ENCODE measurements at places on chromosomes 13 and 19. TPM values are rescaled to one million over a fixed set of nuclear protein-coding genes. Genes with fewer than 3 reads are reported as not detected.

The FUT3 gene
- not detected for total RNA-seq

The SGCG gene
- 0.69 TPM for total RNA-seq

The OR10H1 gene
- not detected for total RNA-seq

The SIGLEC12 gene
- not detected for total RNA-seq

The LSR gene
- 2.5 TPM for total RNA-seq

The SYT5 gene
- 67.4 TPM for total RNA-seq

The SCEL gene
- total RNA-seq = 0.23 TPM

The DPP9 gene
- 10.1 TPM for total RNA-seq

The ZNF221 gene
- 20.3 TPM for total RNA-seq
